Heart right ventricle (tissue), 16 donors: ENCODE measurements at places on chromosomes 13 and 19.

- no peak for DNase-seq
Observed at GRCh38 chr13:81745391-81745790, 1404.5 kb upstream of the SPRY2 start.

DNA sequence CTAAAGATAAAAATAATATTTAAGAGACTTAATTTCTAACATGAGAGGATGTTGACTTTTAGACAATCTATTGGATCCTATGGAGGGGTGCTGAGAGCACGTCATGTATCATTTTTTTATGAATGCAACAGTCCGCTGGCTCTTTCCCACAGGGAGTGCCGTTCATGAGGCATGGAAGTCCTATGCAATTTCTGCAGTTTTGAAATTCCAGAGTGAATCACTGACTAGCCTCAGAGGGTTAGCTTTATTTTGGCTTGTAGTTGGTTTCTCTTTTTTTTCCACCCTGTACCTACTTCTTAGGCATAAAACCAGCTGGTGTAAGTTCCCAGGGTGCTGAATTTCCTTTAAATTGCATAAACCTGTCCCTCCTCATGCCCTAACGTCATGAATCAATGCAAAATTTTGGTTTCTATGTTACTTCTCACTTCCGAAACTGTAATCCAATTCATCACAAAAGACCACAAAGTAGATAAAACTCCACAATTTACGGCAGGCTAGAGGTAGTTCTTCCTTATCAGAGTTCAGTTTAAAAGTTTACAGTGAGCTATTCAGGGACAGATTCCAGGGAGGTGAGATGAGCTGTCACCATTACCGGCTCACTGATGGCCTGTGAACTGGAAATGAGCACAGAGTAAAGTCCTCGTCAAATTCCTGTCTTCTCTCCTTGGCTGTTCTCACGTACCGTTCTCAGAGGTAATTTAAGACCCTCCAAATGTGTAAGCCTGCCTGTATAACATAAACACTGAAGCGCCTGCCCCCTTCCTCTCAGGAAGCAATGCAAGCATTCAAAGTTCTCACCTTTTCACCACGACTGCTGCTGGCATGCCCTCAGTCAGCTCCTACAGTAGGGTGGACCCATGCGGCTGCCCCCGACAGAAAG lies 216.6 kb upstream of the SLC10A2 start:
- no peak for DNase-seq

DNA sequence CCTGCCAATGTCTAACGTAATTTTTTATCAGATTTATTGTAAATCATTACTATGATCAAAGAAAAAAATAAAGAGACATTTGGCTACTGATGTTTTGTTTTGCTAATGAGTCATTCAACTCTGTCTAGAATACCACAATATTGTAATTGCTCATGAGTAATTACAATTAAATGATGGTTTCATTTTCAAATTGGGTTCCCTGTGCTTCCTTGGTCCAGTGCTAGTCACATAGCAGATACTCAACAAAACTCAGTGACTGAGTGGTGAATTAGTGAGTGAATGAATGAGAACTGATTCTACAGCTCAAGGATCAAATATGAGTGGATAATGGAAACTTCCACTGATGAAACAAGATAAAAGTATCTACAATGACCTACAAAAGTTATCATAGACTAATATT lies 304.7 kb downstream of the POU4F1 start:
- no peak for DNase-seq

DNA sequence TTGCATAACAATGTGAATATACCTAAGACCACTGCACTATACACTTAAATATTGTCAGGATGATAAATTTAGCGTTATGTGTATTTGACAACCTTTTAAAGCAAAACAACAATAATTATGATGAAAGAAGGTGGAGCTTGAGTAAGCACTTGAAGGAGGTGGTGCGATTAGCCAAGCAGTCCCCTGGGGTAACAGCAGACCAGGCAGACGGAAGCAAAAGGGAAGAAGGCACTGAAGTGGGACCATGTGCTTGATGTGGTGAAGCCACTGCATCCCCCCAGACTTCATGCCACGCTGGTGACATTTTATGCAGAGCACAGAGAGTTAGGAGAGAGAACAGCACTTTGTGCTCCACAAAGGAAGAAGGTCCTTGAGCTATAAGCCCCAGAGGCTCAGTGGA lies 58.3 kb upstream of the ZNF507 start:
- no peak for DNase-seq

DNA sequence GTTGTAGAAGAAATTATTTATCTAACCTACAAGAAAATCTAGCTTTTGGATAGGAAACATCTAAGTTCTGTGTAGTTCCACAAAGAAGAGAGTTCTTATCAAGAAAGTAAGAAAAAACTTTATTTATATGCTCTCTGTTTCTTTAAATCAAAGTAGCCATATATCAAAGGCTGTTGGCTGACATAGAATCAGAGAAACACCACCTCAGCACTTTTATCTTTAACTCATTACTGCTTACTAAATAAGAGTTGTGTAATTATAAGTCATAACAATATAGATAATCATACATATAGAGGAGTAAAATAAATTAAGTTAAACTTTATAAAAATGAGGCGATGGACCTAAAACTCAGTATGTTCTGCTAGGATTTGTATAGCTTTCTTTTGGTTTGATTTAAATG lies 570.6 kb downstream of the PCDH17 start:
- no peak for DNase-seq

DNA sequence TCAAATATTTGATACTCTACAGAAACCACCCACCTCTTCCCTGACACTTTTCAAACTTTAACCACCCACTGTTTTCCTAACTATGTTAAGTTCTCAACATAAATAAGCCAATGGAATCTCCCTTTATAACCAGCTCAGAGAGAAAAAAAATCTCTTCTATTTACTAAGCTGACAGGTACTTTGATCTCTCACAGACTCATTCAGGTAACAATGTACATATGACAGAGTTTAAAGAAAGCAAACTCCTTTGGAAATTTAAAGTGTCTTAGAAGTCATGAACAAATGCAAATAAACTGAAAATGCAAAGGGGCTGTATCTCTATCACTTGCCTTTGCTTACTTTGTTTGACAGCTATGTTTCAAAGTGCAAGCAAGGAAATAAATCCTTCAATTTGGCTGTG lies 109.3 kb downstream of the KLF12 start:
- no peak for DNase-seq

DNA sequence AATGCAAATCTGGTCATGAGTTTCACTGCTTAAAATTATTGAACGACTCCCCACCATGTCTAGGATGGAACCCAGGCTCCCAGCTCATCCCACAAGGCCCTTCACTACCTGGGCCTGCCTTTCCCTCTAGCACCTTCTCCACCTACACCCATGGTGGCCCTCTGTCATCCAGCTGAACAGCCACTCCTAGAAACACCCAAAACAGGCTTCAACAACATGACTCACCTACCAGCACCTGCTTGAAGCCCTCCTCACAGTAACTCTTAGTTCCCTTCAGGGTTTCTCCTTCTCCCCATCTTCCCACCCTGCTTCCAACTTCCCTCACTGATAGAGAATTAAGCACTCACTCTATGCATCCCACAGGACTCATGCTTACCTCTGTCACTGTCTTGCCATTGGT lies 6.6 kb upstream of the IGFL2 start:
- no peak for DNase-seq
